ENCODE measurements at places on chromosomes 16 and 17.

- DNase-seq, result no peak
These were observed 42.2 kb upstream of the GSE1 start for GRCh38 chr16:85570735-85571562.

- DNase-seq, result no peak
These were observed 32.6 kb downstream of the PLXDC1 start for GRCh38 chr17:39118674-39119419.

- DNase-seq, result no peak
These were observed 88.0 kb downstream of the NLK start for GRCh38 chr17:28130472-28130871.

DNA sequence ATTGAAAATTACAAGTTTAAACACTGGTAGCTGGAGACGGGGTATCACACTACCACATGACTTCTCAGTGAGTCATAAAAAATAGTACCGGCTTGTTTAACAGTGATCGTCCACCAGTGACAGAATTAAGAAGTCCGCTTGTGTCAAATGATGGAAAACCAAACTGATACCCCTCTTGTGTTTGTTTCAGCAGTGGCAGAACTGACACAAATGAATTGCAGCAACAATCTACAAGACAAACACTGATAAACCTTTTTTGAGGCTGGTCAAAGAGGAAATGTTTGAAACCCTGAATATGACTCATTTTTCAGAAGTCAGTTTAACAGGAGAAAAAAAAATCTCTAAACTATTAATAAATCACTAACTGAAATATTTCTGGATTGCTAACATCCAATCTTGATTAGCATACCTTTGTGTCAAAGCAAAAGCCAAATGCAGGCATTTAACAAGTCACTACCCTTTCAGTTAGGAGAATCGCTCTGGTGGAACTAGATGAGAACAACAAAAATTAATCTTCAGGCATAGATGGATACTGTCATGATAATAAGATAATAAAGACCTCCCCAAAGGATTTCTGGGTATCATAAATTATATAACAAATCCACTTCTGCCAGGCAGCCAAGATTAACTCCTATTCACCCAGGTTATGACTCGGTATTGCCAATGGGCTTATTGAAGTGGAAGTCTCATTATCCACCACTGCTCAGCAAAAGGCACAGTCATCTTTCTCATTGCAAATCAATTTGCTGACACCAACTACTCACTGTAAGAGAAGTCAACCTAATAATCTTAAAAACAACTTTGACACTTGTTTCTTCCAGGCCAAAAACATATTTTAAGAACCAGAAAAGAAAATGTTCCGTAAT, 20.8 kb downstream of the DCUN1D3 start:
- no peak for DNase-seq

DNA sequence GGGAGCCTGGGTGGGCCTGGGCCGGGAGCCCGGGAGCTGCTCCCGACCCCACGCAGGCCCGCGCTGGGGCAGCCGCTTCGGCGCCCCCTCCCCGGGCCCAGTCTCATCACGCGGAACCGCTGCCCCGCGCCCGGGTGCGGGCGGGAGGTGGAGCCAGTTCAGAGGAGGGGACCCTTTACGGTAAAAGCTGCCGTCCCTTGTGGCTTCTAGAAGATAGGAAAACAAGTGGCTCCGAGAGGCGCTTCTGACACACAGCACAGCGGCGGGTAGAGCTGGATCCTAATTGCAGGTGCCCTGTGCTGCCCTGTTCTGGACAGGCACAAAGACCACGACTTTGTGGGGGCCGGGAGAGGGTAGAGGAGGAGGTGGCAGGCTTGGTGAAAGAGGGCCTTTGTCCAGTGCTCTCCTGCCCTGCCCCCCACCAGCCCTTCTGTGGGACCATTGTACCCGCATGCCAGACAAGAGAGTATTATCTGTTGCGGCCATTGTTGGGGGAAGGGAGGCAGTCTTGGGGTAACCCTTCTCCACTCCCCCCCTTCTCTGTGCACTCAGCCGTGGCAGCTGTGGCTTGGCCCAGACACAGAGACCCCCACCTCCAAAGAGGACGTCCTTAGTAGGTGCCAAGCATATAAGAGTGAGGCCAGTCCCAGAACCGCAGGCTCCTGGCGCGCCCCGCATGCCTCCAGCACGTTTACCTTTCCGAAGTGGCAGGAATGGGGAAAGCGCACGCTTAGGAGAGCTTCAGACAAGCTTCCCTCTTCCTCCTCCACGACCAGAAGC, 736 bp downstream of the CNP start:
- DNase-seq, result peak; percentile 43

- no peak for DNase-seq
These were observed 25.7 kb downstream of the MINK1 start for GRCh38 chr17:4858882-4859260.

DNA sequence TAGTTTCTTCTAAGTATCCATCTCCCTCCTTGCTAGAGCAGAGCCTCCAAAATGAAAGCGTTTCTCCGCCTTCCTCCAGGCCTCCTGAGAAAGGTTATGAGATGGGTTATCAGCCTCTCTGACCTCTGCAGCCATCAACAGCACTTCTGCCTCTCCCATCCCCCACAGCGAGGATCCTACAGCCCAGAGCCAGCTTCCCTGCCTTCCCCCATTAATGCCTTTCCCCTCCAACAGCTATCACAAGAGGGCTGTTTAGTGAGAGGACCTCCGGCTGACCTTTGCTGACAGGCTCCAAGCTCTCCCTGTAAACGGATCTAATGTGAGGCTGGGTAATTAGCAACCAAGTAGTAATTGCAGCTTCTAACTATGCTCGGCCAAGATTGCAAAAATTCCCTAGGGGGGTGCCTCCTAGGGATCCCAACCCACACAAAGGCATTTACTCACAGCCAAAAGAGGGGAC, 55.8 kb downstream of the ZFHX3 start:
- DNase-seq, result no peak

All from activated T-helper 1 cell treated with anti-CD3 and anti-CD28 coated beads, Interleukin-12 subunit alpha, Interleukin-12 subunit beta, Interleukin-2, Interleukin-4 antibody, amounts not matched to agents 30 ng/mL and 10 ng/mL and 1 ng/mL, durations not matched to agents 14 hours and 24 hours and 36 hours (primary cell).